ENCODE measurements at places on chromosomes 1 and 21.

DNA sequence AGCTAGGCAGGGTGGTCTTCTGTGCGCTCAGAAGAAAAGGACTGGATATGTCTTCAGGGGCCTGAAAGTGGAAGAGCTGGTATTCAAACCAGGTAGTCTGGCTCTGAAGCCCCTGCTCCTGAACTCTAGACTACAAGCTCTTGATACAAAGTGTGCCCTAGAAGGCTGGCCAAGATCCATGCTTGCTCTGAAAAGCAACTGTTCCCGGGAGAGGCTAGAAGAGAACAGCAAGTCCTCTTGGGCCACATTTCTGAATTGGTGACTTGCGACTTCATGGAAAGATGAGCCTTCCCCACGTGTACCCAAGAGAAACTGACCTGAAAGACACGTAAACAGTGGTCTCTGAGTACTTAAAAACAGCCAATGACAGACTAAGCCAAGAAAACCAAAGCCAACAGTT is 123.3 kb upstream of the GRIK3 start:
- H3K36me3 ChIP-seq, result no peaks in the 10 kb centered on the region
- DNase-seq, result no peak
- no peak overlapping the region for H3K4me3 ChIP-seq
- no peak overlapping the region for H3K27ac ChIP-seq
- no peaks in the 10 kb centered on the region for H3K27me3 ChIP-seq

DNA sequence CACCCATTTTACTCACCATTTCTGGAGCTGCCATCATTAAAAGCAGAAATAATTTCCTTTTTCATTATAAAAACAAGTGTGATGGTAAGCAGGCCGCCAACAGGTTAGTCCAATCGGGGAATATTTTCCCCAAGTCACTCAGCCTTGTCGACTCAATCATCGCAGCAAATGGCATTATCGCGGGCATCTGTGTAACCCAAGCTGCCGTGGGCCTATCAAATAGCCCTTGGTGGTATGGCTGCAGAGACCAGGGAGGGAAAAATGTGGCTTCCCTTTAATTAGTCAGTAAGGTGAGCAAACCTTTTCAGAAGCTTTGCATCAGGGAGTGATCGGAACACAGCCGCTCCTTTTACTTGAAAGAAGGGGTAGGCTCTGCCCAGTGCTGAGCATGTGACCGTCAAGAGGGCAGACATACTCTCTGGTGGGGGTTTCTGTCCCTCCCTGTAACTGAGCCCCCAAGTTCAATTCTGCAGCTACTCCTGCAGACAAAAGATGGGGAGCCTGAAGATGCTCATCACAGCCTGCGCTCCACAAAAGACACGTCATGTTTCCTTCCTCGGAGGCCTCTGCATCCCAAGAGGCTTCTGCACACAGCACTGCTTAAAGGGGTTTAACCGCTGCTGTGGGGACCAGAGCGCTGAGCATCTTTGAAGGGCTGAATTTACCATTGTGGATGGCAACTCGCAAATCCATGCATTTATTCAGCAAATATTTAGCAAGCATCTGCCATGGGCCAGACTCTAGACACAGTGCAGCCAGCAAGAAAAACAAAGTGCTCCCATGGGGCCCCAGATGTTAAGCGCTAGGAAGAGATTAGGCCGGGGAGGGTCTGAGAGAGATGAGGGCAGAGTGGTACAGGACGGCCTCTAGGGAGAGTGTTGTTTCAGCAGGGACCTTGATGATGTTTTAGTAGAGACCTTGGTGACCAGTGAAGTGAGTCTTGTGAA is 1.2 kb upstream of the TMPRSS3 start:
- H3K4me3 ChIP-seq, result no peak overlapping the region
- peaks cover 57% of the 10 kb centered on the region for H3K4me1 ChIP-seq
- H3K27ac ChIP-seq, result no peak overlapping the region
- no peak for DNase-seq

DNA sequence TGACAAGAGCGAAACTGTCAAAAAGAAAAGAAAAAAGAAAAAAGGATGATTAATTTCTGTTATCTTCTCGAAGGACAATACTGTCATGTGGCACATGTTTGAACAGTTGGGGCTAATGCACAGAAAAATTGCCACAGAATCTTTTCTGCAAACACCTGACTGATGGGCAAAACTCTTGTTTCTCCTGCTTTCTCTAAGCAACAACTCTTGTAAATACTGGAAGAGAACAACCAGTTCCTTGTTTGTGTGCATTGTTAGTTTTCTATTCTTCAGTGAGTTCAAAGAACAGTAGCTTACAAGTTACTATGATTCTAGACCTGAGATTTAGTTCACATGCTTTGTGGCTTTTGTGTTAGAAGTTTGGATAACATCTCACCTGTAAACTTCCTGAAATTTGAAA is 60.7 kb downstream of the CDC14A start:
- H3K4me1 ChIP-seq, result peaks cover 98% of the 10 kb centered on the region
- H3K27me3 ChIP-seq, result no peaks in the 10 kb centered on the region
- H3K4me3 ChIP-seq, result no peak overlapping the region
- peak; percentile 37 for DNase-seq

- no peaks in the 10 kb centered on the region for H3K27me3 ChIP-seq
- no peak for DNase-seq
- H3K36me3 ChIP-seq, result no peaks in the 10 kb centered on the region
- H3K4me3 ChIP-seq, result no peak overlapping the region
- peaks cover 23% of the 10 kb centered on the region for H3K4me1 ChIP-seq
Measured at GRCh38 chr1:236508593-236509027, 15.2 kb upstream of the LGALS8 start.

All from CD4-positive, alpha-beta memory T cell (primary cell).